Fibroblast of lung (primary cell): ENCODE measurements at places on chromosomes 1 and 21.
A peak's percentile ranks its signal among the peaks of the same experiment; 100 is the strongest.

- DNase-seq = no peak
These were observed 112.8 kb downstream of the MRPS6 start for GRCh38 chr21:34186109-34186719.

GRCh38 chr1:240304466-240304865, 212.8 kb downstream of the FMN2 start:
- no peak for DNase-seq

DNA sequence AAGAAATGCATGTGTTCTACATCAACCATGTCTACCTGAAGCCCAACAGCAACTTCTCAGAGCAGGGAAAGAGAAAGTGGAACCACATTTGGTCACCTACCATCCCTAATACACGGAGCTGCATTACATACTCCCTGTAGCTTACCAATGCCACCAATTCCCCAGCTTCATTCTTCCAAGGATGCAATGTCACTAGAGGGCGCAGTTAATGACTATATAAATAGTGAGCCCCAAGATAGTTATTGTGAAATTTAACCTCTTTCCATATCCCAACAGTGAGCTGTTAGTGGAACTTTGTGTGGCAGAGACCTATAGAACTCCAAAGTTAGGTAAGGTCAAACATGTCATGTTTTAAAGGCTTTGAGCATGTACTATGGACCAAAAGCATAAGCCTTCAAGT, 618.3 kb downstream of the SMYD3 start:
- DNase-seq = peak; percentile 29

GRCh38 chr1:29696656-29697390, 460.5 kb downstream of the PTPRU start:
- DNase-seq = no peak

DNA sequence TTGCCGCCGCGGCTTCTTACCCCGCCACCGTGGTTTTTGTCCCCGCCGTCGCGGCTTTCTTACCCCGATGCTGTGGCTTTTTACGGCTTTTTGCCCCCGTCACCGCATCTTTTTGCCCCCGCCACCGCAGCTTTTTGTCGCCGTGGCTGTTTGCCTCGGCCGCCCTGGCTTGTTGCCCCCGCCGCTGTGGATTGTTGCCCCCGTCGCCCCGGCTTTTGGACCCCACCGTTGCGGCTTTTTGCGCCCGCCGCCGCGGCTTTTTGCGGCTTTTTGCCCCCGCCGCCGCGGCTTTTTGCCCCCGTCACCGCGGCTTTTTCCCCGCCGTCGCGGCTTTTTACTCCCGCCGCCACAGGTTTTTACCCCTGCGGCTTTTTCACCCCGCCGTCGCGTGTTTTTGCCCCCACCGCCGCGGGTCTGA, 3934.3 kb downstream of the SRGAP2C start:
- DNase-seq = no peak

GRCh38 chr21:38495696-38496095, 2.6 kb downstream of the ERG start:
- no peak for DNase-seq

DNA sequence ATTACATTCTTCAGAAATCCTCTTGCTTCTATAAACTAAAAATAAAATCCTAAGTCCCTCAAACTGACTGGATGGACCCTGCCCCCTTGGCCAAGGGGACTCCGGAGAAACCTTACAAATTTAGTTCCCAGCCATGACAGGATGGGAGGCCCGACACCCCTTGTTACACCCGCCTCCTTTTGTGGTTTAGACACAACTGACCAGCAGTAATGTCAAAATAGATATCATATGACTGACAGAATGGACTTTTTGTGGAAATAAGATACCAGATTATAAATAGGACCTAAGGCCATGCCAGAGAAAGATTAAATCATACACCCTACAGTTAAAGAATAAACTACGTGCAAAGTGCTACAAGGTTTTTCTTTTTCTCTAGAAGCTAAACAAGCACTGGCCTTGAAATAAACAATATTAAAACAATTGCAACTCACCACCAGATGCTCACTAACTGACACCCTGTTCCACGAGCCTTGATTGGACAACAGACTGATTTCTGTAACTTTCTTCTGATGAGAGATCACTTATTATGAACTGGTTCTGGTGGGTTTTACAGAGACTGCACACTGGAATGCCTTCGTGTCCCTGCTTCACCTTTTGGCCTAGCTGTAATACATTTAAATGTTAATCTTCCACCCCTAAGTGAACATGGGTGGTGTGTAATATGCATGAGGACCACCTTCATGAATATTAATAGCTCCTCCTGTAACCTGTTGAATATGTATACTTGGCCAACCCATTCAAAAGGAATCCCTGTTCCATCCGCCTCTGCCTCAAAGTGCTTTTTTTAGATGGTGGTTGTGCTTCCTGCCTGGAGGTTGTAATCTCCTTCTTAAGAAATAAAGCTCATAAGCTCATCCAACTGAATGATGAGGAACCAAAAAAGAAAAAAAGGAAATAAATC, 99.6 kb downstream of the ODF2L start:
- no peak for DNase-seq

DNA sequence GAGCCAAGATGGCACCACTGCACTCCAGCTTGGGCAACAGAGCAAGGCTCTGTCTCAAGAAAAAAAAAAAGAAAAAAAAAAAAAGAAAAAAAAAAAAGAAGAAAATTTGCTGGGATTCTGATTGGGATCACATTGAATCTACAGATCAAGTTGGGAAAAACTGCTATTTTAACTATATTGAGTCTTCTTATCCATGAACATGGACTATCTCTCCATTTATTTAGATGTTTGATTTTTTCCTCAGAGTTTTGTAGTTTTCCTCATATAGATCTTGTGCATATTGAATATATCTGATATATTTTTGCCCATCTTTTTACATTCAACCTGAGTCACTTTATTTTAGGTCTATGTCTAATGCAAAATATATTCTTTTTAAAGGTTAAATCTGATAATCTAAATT, 58.3 kb upstream of the B3GALNT2 start:
- DNase-seq = no peak

GRCh38 chr1:236540813-236541465, 17.2 kb downstream of the LGALS8 start:
- no peak for DNase-seq

- no peak for DNase-seq
These were observed 18.0 kb upstream of the SDHB start for GRCh38 chr1:17071794-17072193.

DNA sequence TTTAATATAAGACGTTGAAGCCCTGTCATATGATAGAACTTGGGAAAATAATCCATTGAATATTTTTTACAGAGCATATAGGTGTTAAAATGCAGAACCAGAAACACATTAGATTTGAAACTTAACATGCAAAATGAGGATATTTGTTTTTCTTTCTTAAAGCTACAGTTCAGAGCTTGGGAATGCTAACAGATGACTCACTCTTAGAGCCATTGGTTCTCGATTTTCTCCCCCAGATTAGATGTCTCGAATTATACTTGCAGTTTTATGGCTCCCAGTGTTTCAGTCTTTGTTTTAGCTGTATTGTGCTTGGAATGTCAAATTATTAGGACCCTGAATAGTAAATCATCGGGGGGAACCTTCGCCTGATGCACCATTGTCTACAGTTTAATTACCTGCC, 575.7 kb upstream of the ZP4 start:
- DNase-seq = peak; percentile 69

DNA sequence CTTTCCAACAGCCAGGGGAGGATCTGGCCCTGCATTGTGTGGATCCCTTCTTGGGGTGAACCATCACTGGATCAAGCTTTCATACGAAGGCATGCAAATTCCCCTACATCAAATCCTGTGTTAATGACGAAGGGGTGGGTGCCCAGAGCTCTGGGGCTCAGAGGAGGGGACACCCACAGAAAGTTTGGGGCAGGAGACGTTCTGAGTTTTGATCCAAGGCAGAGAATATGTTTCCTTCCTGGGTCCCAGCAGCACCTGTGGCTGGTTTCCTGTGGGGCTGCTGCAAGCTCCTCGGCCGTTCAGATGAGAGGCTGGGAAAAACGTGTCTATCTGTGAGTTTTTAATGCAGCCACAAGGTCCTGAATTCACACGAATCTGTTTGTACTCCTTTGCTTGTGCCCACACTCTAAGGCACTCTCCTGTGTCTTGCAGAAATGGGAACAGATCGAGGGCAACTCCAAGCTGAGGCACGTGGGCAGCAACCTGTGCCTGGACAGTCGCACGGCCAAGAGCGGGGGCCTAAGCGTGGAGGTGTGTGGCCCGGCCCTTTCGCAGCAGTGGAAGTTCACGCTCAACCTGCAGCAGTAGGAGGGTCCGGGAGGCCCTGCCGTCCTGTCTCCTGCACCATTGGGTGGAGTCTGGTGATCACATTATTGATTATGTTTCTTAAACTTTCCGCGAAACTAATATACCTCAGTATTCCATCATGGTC, 147.1 kb downstream of the PGBD5 start:
- DNase-seq = no peak

DNA sequence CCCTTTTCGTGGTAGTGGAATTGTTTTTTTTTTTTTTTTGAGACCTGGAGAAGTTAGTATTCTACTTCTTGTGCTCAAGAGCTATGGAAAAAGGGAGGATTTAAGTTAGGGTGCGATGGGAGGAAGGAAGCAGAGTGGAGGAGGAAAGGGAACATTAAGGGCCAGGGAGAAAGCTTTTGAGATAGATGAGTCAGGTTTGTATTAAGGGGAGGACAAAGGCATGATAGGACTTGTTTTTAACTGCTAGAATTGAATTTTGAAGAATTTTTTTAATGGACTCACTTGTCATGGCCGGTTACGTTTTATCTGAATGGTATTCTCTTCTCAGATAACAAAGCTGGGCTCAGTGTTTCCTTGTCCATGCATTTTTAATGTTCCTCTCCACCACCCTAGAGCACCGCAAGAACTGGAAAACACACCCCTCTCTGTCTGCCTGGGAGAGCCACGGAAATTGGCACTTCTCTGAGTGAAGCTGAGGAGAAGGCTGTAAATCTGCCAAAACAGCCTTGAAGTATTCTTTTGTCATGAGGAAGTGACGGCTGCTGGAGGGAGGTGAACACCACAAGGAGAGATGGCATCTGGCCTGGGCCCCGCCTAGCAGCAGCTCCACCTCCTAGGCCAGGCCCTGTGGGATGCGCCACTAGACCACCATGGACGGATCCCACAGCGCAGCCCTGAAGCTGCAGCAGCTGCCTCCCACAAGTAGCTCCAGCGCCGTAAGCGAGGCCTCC, 3.5 kb downstream of the NIPAL3 start:
- DNase-seq = peak; percentile 45

- DNase-seq = no peak
These were observed 7.9 kb upstream of the AK5 start for GRCh38 chr1:77273891-77274290.

GRCh38 chr1:159882527-159882862, 17.5 kb downstream of the CFAP45 start:
- peak; percentile 32 for DNase-seq

GRCh38 chr1:147773215-147773715, 12.9 kb upstream of the GJA5 start:
- no peak for DNase-seq

DNA sequence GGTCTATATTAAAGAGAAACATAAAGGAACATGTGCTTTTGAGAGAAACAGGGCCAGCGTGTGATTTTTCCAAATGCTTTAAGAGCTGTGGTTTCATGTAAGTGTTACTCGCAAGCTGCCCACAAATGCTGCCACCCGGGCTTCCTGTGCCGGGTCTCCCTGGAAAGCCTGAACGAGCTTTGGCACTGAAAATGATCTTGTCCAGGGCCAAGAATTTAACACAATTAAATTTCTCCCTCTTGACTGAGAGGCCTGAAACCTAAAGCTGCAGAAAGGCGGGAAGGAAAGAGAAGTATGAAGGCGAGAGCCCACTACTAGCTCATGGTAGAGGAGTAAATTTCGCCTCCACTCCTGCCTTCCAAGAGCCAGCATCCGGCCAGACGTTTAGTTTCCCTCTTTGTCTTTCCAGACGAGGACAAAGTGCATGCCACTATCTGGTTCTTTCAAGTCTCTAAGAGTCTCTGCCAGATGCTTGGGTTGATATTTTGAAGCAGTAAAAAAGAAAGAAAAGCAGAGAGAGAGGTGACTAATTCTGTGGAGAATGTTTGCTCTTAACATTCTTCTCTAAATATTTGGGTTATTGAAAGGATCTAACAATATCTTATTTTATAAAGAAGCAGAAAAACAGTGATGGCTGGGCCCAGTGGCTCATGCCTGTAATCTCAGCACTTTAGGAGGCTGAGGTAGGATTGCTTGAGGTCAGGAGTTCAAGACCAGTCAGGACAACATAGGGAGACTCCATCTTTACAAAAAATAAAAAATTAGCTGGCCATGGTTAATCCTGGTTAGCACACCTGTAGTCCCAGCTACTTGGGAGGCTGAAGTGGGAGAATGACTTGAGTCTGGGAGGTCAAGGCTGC, 100.0 kb upstream of the HNRNPU start:
- DNase-seq = peak; percentile 83

GRCh38 chr1:2322065-2322571, 69.2 kb downstream of the MORN1 start:
- DNase-seq = peak; percentile 92

DNA sequence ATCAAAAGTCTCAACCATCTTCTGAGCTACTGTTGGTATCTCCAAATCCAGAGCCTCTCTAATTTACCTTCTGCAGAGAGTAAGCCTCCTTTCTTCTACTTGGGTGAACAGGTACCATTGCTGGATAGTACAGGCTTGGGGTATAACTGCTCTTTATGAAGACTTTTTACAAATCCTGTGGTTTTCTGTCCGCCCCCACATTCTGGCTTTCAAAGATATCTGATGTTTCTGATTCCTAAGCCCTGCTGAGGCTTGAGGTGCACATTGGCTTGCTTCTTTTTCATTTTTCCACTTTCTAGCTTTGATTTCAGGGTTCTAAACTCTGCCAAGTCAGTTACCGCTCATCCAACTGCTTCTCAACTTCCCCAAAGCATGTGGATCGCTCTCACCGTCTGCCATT, 37.1 kb downstream of the TENT5C start:
- DNase-seq = no peak

- no peak for DNase-seq
These were observed 12.5 kb downstream of the ALPL start for GRCh38 chr1:21521717-21522060.

GRCh38 chr21:38183961-38184360, 72.8 kb upstream of the KCNJ15 start:
- no peak for DNase-seq

- no peak for DNase-seq
These were observed 811.2 kb upstream of the NCAM2 start for GRCh38 chr21:20187028-20187427.

DNA sequence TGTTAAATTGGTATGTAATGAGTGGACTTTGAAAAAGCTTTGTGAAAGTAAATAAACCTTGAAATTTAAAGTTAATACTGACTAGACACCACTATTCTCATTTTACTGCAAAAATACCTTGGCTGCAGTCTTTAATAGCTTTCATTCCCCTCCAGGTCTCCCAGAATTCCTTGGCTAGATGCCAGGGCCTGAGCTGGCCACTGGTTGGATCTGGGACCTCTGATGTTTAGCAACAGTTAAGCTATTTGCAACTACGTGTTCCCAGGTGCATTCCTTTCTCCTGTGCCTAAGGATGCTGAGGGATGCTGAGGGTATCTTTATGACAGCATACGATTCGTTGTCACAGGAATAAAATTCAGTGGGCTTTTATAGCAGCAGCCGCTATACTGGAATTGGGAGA, 938.7 kb downstream of the TTLL7 start:
- DNase-seq = no peak

GRCh38 chr1:12499539-12500240, 118.3 kb downstream of the DHRS3 start:
- no peak for DNase-seq
